ENCODE measurements at places on chromosomes 6 and 20.

- no peak for DNase-seq
These were observed 213.6 kb upstream of the HTR1E start for GRCh38 chr6:86723729-86724128.

GRCh38 chr6:155121699-155122098 lies 126.6 kb downstream of the TIAM2 start:
- DNase-seq: no peak

GRCh38 chr6:129744880-129745237 lies 34.9 kb upstream of the ARHGAP18 start:
- no peak for DNase-seq

DNA sequence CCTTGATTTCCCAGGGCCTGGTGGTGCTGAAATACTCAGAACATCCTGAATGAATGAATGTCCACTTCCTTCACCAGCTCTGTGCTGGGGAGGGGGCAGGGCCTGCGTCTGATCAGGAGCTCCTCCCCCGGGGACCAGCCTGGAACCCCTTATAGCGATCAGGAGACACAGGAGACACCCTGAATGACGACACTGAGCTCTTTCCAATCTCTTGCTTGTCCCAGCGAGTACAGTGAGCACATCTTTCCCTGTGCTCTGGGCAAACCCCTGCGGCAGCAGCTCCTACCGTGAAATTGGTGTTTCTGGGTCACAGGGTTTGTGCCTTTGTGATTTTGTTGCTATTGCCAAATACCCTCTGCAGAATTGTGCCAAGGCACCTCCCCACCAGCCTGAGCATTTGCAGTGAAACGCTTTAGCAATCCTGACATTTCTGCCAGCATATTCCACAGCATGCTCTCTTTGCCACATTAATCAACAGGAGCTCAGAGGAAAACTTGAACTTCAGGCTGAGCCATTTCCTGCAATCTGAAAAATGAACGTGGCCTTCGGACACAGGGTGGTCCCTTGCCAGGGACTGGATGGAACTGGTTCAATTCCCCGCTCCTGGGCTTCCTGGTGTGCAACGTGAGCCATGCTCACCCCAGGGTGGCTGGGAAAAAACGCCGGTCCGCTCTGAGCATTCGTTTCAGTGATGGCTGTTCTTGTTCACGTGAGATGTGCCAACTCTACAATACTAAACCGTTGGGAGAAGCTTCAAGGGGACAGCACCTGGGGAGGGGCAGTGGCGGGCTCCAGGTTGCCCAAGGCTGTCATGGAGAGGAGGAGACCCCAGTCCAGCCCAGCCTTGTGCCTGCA lies 23.1 kb upstream of the MRGBP start:
- no peak for DNase-seq

DNA sequence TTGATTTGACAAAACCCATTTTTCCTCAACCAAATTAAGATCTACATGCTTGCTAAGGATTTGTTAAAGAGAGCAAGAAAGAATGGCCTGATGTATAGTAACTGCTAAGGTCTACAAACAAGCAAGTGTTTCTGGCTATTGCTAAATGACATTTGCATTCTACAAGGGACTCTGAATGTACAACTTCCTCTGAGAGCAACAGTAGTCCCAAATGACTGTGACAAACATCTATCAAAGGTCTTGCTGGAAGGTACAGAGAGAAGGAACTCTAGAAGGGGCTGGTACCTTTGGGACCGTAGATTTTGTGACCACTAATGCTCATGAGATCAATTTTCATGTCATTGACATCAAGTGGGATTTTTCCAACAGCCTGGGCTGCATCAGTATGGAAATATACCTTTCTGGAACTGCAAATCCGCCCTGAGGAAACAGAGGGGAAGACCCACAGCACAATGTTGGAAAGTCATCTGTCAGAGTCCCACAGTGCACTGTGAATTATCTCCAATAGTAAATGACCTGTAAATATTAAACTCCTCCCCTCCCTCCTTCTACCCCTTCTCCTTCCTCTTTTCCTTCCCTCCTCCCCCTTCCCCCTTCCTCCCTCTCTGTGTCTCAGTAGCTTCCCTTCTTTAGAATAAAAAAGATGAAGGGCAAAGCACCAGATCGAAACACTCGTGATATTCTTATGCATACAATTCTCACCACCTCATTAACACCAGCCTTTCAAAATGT lies 15.9 kb upstream of the CPNE1 start:
- DNase-seq: no peak

- no peak for DNase-seq
These were observed 147.7 kb upstream of the DST start for GRCh38 chr6:56790414-56790813.

GRCh38 chr6:35780719-35781118 lies at the start of gene CLPSL1:
CLPSL1 (plus strand) TSS chr6:35781019; CDS start chr6:35781111, 92 bp downstream.
- DNase-seq: no peak

- DNase-seq: no peak
These were observed 105.8 kb downstream of the CARMIL1 start for GRCh38 chr6:25384967-25385366.

DNA sequence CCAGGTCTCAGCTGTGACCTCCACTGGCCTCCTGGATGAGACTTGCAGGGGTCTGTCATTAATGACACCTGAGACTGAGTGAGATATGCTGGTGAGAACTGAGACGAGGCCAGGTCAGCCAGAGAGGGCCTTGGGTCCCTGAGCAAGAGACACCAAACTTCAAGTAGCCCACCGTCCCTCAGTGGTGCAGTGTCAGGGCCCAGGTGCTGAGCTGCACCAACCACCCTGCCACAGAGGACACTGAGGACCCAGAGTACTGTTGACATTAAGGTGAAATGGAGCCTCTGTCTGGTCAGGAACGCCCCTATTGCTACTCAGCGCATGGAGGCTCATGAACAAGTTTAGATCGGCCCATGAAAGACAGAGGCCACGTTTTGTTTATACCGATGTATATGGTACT lies 64.1 kb upstream of the SCP2D1 start:
- DNase-seq: no peak

GRCh38 chr6:159654483-159655098 lies 38.5 kb downstream of the SOD2 start:
- peak; percentile 52 for DNase-seq

DNA sequence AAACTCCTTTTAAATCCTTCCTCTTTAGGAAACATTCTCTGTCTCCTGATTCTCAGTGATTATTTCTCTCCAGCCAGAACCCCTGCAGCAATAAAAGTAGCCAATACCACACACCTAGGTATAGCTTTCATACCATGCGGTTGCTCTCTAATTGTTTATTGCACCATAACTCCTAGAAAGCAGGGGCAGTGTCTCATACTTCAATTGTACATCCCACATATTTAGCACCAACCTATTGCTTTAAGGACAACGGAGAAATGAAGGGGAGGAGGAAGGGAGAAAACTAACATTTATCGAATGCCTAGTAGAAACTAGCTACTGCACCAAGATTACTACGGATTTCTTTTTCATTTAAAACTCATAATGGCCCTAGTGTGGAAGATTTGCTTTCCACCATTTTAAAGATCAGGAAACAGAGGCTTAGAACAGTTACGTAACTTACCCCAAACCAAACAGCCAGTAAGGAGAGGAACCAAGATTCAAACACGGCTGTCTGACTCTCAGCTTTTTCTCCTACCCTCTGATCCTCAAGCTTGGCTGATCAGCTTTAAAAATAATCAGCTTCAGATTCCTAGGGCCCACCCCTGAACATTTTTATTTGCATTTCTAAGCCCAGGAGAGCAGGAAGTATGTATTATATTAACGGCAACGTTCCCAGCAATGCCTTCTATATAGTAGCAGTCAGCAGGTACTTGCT lies 43.4 kb upstream of the ATXN1 start:
- no peak for DNase-seq

DNA sequence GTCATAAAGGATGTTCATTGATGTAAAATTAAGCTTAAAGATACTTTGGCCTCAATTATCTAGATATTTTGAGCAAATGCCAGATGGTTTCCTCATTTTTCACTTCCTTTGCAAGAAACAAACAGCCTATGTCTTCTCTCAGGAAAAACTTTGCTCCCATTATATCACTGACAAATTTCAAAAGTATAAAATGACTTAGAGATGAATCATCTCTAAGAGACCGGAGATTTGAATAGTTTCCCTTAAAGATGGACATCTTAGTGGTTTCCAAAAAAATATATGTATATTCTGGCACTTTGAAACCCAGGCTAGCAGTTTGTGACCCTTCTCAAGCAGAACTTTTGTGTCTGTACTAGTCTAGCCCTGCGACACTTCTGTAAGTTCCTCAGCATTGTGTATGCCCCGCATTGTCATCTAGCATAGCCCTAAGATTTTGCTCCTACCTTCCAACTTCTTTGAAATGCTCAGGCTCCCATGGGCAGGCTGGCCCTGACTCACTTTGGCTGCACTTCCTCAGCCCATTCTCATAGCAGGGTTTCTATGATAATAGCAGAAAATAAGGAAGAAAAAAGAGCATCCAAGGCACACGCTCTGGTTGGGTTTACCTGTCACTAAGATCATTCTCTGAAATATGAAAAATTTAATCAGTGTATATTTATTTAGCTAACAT lies 25.7 kb upstream of the POU3F2 start:
- no peak for DNase-seq

DNA sequence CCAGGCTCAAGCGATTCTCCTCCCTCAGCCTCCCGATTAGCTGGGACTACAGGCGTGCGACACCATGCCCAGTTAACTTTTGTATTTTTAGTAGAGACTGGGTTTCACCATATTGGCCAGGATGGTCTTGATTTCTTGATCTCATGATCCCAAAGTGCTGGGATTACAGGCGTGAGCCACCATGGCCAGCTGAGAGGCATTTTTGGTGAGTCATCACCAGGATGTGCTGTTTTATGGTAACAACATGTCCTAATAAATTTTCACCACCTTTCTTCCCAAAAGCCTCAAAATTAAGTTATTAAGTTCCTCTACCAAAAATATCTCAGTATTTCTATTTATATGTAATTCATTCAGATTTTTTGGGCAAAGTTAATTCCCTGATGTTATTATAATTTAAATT lies 53.5 kb downstream of the COL21A1 start:
- DNase-seq: no peak

DNA sequence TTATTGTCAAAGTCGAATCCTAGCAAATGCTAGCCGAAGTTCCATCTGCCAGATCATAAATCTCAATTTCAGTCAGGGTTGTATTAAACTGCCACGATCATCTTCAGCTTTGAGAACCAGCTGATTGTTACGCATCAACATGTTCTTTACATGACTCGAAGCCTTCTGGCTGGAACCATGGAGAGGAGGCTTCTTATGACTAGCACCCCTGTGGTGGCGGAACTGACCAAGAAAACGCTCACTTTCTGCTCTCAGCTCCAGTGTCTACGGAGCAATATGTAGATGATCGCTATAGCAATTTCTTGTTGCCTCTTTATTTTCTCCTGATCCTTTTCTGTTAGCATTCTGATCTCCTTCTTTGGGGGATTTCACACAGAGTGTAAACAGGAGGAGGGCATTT lies 479.4 kb upstream of the SLC35B3 start:
- DNase-seq: no peak

DNA sequence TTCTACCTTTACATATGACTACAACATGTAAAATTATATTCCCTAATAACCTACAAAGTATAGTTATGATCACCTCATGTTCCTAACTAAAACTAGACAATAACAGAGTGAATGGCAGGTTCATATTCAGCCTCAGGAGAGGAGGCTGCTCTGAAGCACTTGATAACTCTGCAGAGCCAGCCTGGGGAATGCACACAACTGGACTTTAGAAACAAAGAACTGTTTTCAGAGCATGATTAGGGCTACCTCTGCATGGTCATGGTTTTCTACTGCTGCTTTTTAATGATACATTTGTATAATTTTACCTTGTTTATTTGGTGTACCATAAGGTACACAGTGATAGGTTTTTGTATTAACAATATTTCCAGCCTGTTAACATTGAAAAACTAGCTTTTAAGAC lies 50.3 kb downstream of the TRPC4AP start:
- peak; percentile 79 for DNase-seq

DNA sequence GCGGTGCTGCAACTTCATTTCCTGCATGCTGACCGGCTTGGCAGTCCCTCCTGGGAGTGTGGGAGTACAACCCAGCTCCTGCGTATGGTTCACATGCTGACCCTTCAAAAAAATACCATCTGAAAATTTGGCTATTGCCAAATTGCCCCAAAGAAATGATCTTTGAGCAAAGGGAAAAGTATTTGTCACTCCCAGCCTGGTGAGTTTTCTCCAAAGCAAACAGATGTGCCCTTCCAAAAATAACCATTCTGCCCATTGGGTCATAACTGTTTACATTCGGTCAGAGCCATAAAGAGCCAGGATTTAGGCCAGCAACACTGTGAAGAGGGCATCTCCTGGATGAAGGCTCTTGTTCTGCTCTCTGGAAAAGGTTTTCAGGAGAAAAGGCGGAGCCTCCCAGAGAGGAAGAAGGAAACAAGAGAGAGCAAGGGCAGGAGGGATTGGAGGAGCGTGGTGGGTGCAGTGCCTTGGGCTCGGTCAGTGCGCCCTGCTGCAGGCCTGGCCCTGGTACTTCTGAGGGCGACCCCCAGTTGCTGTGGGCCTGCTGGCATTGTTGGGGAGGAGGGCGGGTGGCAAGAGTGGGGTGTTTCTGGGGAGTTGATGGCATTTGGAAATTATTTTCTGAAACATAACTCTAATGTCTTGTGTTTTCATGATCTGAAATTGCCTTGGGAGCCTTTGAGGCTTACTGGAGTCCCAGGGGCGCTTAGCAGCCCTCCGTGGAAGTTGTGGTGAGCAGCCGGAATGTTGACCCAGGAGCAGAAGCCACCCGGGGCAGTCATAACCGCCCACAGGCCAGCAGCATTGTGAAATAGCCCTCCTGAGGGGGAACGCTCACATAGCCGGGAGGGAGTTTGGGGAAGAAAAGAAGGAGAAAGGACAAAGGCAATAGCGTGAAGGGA lies 248.4 kb downstream of the MYLK4 start:
- DNase-seq: no peak

DNA sequence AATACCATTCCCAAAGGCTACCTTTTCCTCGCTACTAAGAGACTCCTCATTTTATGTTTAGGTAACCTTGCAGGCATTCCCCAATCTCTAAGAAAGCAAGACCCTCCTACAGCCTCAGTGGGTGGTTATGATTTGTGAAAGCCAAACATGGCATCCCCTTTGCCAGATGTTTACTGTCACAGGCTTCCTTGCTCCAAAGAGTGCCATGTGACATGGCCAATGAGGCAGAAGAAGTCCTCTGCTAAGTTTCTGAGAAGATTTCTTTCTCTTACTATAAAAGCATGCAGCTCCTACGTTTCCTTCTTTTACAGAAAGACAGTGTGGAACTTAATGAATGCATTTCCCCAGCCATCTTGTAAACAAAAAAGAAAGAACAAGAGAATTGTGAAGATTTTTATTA lies 688.2 kb downstream of the TBC1D32 start:
- no peak for DNase-seq

DNA sequence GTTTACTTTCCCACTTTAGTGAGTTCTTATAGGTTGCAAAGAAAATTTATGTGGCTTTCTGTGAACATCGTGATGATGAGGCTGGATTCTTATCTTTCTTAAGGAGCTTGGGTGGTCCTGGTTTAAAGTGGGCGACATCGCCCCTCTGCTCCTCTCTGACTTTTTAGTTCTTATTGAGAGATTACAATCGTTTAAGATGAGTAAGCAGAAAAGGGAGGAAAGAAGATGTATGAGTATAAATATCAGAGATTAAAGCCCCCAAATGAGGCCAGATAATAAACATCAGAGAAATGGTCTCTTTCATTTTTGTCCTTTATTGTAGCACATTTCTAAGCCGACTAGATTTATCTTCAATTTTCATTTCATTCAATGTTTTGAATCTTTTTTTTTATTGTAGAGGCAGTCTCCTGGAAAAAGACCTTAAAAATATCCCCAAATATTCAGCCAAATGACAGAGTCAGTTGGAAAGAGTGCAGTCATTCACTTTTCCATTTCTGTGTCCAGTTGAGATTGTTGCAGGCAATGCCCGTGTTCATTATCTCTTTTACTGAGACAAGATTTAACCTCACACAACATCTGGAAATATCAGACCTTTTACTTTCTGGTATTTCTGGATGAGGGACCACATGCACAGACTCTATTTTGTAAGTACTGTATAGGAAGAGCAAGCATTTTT lies 62.0 kb upstream of the PDE7B start:
- no peak for DNase-seq
